ENCODE measurements at places on chromosomes 5 and 9.

GRCh38 chr5:150217038-150217437 lies 27.2 kb downstream of the SLC6A7 start:
- DNase-seq = no peak

DNA sequence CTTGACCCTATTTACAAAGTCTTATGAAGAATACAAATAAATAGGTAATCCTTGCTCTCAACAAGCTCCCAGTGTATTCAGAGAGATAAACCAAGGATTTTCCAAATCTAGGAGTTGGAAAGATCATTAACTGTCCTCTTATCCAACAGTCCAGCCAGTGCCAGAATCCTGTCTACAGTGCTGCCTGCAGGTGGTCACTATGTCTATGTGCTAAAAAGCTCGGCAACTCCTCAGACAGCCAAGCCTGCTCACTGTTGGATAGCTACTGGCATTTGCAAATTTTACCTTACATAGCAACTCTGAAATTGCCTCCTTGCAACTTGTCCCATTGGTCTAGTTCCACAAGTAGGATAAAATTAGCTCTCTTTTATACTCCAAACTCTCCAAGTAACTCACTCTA lies 187.4 kb downstream of the DCP2 start:
- DNase-seq = no peak

- DNase-seq = no peak
Measured at GRCh38 chr5:100654895-100655294, 119.7 kb downstream of the FAM174A start.

DNA sequence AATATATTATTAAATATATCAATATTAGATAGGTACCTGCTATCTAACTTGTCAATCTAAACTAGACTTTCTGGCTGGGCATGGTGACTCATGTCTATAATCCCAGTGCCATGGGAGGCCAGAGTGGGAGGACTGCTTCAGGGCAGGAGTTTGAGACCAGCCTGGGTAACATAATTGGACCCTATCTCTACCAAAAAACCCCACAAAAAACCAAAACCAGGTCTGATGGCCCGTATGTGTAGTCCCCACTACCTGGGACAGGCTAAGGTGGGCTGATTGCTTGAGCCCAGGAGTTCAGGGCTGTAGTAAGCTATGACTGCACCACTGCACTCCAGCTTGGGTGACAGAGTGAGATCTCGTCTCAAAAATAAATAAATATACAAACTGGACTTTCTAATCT lies 55.0 kb downstream of the PJA2 start:
- no peak for DNase-seq

- DNase-seq = no peak
Measured at GRCh38 chr5:88258636-88259035, 10.0 kb downstream of the TMEM161B start.

- DNase-seq = no peak
Measured at GRCh38 chr5:120507197-120507596, 43.1 kb downstream of the PRR16 start.

DNA sequence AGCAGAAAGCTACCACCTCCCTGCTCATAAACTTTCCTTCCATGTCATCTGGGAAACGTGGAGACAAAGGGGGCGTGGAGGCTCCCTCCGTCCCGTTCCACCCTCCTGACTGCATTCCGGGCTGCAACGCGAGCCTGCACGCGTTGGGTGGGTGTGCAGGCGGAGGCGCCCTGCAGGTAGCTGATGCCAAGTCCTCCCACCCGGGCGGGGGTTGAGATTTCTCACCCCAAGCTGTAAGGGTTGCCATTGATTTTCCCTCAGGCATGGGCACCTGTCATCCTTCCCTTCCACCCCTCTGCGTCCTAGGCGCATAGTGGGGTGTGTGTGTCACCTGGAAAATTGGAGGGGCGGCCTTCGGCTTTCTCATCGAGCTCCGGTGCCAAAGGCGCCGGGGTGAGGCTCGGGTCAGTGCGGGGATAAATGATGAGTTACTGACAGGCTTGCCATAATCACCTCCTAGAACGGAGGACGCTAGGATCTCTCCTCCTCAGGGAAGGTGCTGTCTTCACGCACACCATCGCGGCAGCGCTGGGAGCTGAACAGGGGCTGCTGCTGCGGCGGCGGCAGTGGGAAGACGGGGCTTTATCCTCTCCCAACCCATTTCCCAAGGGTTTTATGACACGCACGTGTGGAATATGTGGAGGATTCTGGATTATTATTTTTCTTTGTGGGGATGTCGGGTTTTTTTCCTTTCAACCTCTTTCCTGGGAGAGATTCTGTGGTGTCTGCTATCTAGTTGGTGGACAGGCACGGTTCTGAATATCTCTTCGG lies 973 bp downstream of the PLPPR1 start:
- DNase-seq = no peak

DNA sequence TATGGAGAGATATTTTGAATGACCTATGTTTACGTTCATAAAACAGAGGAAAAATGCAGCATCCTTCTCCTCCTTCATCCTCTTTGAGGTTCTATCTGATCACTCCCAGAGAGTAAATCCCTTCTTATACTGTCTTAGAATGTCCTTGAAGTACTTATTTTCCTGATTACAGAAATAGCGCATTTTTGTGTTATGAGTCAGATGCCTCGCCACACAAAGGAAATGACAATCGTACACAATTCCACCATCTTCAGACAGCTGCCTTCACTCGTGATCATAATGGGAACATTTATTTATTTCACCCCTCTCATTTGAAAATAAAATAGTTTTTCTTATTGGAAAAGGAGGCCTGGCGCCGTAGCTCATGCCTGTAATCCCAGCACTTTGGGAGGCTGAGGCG lies 2.4 kb upstream of the GLT6D1 start:
- no peak for DNase-seq

DNA sequence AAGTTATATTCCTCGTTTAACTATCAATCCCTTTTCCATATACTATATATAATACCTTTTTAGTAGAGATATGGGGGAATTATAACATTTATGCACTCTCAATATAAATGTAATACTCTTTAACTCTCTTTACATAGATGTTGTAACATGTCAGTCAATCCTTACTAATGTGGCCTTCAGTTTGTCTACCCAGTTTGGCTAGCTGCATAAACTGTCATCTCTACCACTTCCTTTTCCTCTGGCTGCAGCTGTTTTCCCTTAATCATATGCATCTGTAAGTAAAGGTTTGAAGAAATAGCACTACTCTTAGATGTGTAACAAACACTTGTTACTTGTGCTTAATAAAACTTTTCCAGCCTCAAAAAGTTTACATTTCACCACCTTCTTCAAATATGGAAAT lies 13.4 kb downstream of the ABHD17B start:
- no peak for DNase-seq

DNA sequence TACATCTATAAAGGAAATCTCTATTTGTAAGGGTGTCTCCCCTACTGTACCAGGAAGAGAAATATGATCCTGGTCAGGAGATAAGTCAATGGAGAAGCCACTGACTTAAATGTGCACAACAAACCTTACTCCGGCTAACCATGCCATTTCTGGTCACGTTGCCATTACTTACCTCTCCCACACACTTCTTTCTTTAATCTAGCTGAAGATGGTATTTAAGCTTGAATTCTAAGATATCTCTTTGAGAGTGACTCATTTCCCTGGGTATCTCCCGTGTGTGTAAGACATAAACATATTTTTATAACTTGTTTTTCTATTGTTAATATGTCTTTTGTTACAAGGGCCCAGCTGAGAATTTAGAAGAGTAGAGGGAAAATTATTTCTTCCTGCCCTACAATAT lies 296.6 kb downstream of the SEMA5A start:
- DNase-seq = no peak
